ENCODE measurements at places on chromosomes 7 and 10. TPM values are rescaled to one million over a fixed set of nuclear protein-coding genes. Genes with fewer than 3 reads are reported as not detected.

DNA sequence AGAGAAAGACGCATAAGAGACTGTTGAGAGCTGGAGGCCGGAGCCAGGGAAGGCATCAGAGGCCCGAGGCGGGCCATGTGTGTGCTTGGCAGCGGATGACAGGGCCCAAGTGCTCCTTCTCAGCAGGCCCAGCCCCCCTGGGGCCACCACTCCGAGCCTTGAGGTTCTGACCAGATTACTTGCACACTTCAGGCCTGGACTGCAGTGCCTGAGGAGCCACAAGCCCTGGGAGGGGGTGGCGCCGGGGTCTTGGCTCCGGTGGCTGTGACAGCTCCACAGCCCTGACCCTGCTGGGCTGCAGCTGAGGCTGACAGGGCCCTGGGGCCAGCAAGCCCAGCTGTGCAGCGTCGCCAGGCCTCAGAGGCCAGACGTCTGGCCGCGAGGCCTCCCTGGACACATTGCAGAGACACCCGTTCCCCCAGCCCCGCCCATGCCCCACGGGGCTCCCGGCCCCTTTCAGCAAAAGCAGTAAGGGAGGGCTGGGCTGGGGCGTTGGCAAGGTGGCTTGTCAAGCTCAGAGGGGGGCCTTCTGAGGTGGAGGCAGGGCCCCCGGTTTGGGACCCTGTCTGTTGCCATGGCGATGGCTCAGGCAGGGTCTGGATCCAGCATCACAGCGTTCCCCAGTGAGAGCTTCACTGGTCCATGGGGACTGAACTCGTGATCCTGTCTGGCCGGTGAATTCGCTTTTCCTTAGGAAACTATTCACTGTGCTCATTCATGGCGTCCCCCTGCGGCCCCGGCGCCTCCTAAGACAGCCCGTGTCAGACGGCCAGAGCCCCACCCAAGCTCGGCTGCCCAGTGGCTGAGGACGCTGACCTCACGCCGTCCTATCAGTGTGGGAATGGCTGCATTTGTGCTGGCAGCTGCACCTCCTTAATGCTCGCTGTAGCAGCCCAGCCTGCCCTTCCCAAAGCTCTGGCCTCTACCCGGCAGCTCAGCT lies 5.7 kb downstream of the ELN start:
- H3K36me3 ChIP-seq, result no peaks in the 10 kb centered on the region
- H3K4me1 ChIP-seq, result peaks cover 3% of the 10 kb centered on the region
- H3K27ac ChIP-seq, result no peak overlapping the region
- no peak overlapping the region for H3K4me3 ChIP-seq
- peaks cover 32% of the 10 kb centered on the region for H3K27me3 ChIP-seq

DNA sequence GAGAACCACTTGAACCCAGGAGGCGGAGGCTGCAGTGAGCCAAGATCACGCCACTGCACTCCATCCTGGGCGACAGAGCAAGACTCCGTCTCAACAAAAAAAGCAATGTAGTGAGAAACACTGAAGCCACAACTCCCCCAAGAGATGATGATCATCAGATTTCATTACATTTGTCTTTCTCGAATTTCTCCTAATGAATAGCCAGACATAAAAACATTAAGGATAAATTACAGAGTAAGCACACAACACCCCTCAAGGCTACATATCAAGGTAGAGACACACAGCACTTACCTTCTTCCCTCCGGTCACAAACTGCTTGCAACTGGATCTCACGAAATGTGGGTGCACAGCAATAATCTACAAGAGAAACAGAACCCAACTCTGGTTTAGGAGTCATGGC lies 91.5 kb downstream of the VPS41 start:
- peaks cover 5% of the 10 kb centered on the region for H3K4me1 ChIP-seq
- H3K27me3 ChIP-seq, result no peaks in the 10 kb centered on the region
- H3K4me3 ChIP-seq, result no peak overlapping the region

GRCh38 chr7:106462365-106462859 lies 177.6 kb upstream of the NAMPT start:
- no peak for DNase-seq
- H3K4me3 ChIP-seq, result no peak overlapping the region
- no peaks in the 10 kb centered on the region for H3K27me3 ChIP-seq
- peaks cover 15% of the 10 kb centered on the region for H3K4me1 ChIP-seq
- H3K36me3 ChIP-seq, result peaks cover 9% of the 10 kb centered on the region
- no peak overlapping the region for H3K27ac ChIP-seq

DNA sequence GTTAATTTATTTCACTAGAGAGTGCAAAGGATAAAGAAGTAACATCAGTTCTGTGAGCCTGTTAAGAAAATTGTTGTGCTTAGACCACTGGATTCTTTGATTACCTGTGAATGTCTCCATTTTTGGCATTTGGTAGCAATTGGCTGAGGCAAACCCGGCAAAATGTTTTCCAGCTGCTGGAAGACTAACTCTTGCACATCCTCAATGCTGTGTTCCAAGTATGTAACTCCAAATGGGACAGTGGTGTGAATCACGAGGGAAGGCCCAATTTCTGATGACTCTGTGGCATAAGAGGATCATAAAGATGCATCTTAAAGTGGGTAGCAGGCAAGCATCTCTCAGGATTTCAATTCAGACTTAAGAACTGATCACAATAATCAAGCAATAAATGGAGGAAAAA lies 268.8 kb downstream of the RNLS start:
- H3K27me3 ChIP-seq, result no peaks in the 10 kb centered on the region
- no peak overlapping the region for H3K4me3 ChIP-seq
- H3K4me1 ChIP-seq, result peaks cover 5% of the 10 kb centered on the region
- DNase-seq, result no peak

FAM149B1 gene
- 14.7 TPM for total RNA-seq

LHPP gene
- 16.7 TPM for total RNA-seq

AMZ1 gene
- 0.29 TPM for total RNA-seq

All from activated CD8-positive, alpha-beta memory T cell treated with anti-CD3 and anti-CD28 coated beads, Interleukin-2, amount 10 ng/mL, durations not matched to agents 7 days and 5 days (primary cell).